HepG2 (cell line): ENCODE measurements at places on chromosomes 5 and 9.

- DNase-seq, result no peak
These were observed 102.5 kb downstream of the LIFR start for GRCh38 chr5:38453921-38454320.

GRCh38 chr9:108664309-108665255 lies 191.2 kb downstream of the ACTL7B start:
- DNase-seq, result no peak

DNA sequence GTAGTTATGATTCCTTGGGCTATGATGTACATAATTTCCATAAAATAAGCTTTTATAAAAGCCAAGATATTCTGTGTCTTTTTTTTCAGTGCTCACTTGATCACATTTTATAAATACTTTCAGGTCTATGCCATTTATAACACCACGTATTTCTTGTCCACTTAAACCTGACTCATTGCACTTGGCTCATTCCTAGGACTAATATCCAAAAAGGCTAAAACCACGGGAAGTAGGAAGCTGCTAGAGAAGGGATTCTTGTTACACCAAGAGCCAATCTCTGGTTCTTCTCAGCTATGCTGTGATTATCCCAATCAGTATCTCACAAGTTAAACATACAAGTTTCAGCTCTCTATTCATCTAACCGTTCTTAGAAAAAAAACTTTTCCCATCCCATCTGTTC lies 80.4 kb upstream of the CDH6 start:
- no peak for DNase-seq

GRCh38 chr9:34206561-34206960 lies 27.7 kb downstream of the UBAP1 start:
- DNase-seq, result peak; percentile 22

- DNase-seq, result no peak
These were observed 4.4 kb downstream of the LRRC8A start for GRCh38 chr9:128886211-128886891.

DNA sequence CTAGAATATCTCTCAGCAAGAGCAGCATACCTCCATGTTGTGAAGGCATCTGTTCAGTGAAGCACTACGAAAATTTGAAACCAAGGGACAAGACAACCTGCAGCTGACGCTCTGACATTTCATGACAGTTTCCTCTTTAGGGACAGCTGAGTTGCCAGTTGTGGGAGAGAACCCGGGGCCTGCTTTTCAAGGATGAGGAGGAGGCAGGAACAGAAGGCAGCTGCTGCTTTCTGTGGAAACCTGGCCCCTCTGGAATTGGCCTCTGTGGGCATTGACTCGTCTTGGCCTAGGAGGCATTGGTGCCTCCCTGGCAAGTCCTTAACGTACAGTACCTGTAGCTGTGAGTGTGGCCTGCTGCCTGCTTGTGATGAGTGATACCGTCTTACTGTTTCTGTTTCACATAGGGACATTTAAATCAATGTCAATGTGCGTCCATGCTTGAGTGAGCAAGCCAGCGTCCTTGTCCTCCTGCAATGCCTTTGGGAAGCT lies 21.6 kb downstream of the SLC46A2 start:
- DNase-seq, result no peak

- DNase-seq, result no peak
These were observed 63.5 kb downstream of the UBE2R2 start for GRCh38 chr9:33880211-33881089.

GRCh38 chr5:133273661-133274596 lies 222.1 kb downstream of the HSPA4 start:
- DNase-seq, result no peak

- peak; percentile 12 for DNase-seq
These were observed 85.2 kb upstream of the HTR4 start for GRCh38 chr5:148739524-148739923.

DNA sequence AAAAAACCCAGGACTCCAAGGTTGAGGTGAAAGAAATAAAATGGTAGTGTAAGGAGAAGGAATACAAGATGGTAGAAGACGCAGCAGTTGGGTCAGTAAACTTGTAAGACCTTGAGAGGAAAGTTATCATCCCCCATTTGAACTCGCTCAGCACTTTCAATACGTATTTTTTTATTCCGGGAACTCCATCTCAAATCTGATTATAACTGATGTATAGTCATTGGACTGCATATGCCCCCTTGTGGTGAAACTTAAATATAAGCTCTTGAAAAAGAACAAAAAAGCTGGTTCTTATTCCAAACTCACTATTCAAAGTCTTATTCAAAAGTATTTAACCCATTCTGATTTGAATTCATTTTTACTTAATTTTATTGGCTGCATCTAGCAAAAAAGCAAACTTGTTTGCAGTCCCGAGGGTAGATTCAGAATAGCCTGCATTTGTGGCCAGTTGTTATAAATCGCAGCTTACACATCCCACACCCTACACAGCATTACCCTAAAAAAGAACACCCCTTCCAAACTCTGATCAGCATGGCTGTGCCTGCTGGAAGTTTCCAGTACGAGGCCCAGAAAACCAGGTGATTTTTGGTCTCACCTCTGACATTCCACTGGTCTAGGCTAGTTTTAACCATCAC lies 118.0 kb downstream of the ESM1 start:
- DNase-seq, result peak; percentile 22

DNA sequence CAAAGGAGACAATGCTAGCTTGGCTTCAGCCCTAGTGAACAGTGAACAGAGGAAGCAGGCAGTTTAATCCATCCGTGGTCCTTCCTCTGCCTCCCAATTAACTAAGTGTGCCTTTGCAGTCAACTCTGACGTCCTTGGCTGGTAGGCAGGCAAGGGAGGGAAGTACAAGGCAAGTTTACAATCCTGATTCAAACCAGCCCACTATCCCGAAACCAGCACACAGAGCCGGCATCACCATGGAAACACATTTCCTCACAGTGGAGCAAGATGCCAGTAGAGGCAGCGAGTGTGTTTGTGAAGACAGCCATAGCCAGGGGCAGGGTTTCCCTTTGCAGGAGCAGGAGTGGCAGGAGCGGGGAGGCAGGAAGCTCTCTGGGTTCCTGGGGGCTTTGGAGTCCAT lies 73.9 kb downstream of the GOLPH3 start:
- DNase-seq, result no peak

DNA sequence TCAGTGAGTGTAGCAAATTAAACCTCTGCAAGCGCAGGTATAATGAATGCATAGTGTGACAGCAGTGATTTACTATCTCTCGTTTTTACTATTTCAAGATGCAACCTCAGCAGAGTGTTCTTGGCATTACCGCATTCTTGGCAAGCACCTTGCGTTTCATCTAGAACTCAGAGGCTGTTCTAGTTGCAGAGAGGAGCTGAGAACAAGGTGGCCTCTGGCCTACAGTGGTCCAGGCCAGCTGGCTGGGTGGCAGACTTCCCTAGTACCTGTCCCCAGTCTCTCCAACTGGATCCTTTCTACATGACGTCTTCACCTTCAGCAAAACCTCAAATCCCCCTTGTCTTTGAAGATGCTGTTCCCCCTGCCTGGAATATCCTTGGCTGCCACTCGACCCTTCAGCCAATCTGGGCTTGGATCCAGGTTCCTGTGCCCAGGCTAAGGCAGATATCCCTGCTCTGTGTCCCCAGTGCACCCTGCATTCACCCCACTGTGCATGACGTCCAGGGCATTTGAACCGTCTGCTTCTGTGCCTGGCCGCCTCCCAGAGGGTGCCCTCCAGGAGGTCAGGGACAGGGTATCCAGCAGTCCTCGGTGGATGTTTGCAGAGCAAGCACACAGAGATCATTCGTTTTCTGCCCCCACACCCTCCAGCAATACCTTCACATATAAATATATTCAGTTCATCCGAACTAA lies 120.4 kb upstream of the CPEB4 start:
- DNase-seq, result peak; percentile 35

GRCh38 chr5:172569861-172570558 lies 71.1 kb upstream of the NEURL1B start:
- DNase-seq, result no peak

- no peak for DNase-seq
These were observed 39.2 kb downstream of the NACC2 start for GRCh38 chr9:136055715-136056545.

GRCh38 chr9:131605770-131606590 lies 60.7 kb downstream of the PRRT1B start:
- DNase-seq, result peak; percentile 98

GRCh38 chr9:29475471-29475870 lies 1902.2 kb upstream of the C9orf72 start:
- DNase-seq, result no peak

GRCh38 chr5:27962198-27962597 lies 923.8 kb upstream of the CDH9 start:
- no peak for DNase-seq

DNA sequence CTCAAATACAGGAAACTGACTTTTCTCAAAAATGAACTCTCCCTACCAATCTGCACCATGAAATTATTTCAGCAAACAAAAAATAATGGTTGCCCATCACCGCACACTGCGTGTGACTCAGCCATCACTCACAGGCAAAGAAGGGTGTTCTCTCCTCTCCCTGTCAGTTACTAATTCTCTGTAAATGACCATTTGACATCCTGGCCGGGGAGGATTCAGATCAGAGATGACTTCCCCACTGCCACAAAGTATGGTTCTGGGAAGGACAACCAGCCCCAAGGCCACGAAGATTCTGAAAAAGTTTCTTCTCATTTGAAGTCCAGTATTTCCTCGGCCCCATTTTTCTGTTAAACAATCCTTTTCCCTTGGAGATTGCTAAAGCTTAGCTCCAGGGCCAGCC lies 199.4 kb downstream of the AUH start:
- no peak for DNase-seq

DNA sequence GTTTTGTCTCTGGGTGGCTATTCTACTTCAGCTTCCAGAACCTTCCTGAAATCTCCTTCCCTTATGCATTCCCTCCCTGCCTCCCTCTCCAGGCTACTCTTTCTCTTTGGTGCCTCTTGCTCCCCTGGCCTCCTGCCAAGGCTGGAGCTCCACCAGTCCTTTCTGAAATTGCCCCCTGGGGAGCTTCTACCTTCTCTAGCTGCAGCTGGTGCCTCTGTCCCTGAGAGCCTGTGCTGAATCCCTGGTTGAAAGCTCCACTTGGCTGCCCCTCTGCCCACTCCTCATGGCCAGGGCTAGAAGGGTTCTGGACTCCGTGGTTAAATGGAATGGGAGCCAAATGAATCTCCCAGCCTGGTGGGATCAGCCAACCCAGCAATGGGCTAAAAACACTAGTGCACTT lies 80.1 kb downstream of the COL15A1 start:
- DNase-seq, result no peak

GRCh38 chr9:95874989-95875304 lies 544 bp upstream of the ERCC6L2 start:
- DNase-seq, result peak; percentile 7

DNA sequence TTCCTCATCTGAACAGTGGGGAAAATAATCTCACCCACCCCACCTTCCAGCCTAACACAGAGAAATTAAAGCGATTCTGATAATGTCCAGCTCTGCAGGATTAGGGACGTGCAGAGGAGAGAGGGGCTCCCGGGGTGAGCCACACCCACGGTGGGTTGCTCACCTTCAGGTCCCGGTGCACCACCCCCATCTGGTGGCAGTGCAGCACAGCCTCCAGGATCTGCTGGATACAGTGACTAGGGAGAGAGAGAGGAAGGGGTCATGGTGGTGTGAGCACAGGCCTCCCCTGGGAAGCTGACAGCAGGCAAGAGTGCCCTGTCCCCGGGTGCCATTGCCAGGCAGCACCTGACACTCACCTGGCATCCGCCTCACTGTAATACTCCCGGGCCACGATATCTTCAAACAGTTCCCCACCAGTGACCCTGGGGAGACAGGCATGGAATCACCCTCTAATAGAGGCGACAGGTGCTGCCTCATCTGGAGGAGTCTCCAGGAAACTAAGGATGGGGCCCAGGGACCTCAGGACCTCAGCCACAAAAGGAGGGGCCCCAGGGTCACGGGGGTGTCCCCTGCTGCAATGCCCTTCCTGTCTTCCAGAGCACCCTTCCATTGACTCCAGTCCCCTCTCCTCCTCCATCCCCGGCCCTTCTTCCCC lies 33.0 kb downstream of the CAMK2A start:
- DNase-seq, result peak; percentile 34

- DNase-seq, result no peak
These were observed 25.1 kb downstream of the PAPPA start for GRCh38 chr9:116178481-116179211.

GRCh38 chr5:142219146-142219545 lies 105.7 kb downstream of the SPRY4 start:
- no peak for DNase-seq

DNA sequence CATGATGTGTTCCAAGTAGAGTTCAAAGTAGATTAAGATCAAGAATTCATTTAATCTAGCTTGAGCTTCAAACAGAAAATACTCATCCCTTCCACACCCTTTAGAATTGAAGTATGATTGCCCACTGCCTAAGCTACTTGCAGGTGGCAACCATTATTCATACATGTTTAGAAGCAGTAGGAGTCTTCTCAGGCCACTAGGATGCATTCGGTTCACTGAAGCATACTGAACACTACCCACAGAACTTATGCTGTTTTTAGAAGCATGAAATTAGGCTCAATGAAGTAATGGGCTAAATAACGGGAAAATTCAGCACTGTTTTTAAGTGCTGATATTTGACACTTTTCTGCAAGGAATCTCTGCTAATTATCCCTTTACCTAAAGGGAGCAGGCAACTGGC lies 263.4 kb downstream of the DEPDC1B start:
- no peak for DNase-seq

- DNase-seq, result no peak
These were observed 2.8 kb downstream of the MEF2C start for GRCh38 chr5:88880201-88880600.

GRCh38 chr9:4665357-4665756 lies 923 bp downstream of the SPATA6L start:
- no peak for DNase-seq

- DNase-seq, result peak; percentile 41
These were observed 1.2 kb upstream of the NPR3 start for GRCh38 chr5:32709750-32710549.

DNA sequence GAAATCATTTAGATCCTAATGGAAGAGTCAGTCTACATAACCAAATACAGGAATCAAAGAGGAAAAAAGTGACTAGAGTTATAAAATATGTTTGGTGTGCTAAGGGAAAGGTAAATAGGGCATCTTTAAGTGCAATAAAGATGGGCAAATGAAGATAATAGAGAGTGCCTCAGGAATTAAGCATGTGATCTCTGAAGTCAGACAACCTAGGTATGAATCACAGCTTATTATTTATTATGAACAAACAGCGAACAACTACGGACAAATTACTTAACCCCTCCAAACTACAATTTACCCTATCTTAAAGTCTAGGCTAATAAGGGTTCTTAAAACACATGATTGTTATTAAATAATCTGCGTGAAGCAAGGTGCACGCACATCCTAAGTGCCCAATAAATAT lies 910.2 kb upstream of the DMAC1 start:
- no peak for DNase-seq

GRCh38 chr9:137630126-137630525 lies 11.3 kb downstream of the EHMT1 start:
- DNase-seq, result no peak

- DNase-seq, result no peak
These were observed 344.6 kb downstream of the GLIS3 start for GRCh38 chr9:3955305-3955687.

GRCh38 chr9:76598981-76599380 lies 140.0 kb downstream of the GCNT1 start:
- DNase-seq, result no peak

GRCh38 chr5:179620293-179620692 lies 3.2 kb downstream of the HNRNPH1 start:
- DNase-seq, result no peak

- DNase-seq, result no peak
These were observed 33.3 kb upstream of the RAD23B start for GRCh38 chr9:107249665-107250285.

- DNase-seq, result no peak
These were observed 127.2 kb upstream of the FER start for GRCh38 chr5:108620516-108620915.
